Stimulated activated CD4-positive, alpha-beta T cell treated with anti-CD3 and anti-CD28 coated beads, Interleukin-12 subunit alpha, Interleukin-12 subunit beta, amount 100 ng/mL, for 4 hours (primary cell): ENCODE measurements at places on chromosomes 16 and 17.
A peak's percentile ranks its signal among the peaks of the same experiment; 100 is the strongest.

- DNase-seq: peak; percentile 46
These were observed 527 bp downstream of the EIF5A start for GRCh38 chr17:7307686-7308624.

GRCh38 chr17:4004517-4005295 is 40.5 kb upstream of the ATP2A3 start:
- peak; percentile 56 for DNase-seq

DNA sequence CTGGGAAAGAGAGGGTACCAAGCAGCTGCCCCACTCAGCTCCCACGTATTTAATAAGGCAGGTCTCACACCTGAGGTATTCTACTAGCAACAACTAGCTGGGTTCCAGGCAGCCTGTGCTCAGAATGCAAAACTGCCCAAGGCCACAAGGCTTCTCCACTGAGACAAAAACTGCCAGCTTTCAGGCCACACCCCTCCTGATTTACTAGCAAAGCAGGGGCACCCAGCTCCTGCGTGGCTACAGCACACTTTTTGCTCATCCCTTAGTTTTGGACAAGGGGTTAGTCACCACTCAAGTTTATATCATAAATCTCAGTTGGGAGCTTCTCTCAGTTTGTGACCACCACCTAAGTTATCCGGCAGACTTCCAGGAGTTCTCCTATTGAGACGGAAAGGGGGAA is 494.6 kb downstream of the CDH11 start:
- DNase-seq: no peak

- no peak for DNase-seq
These were observed 54.4 kb upstream of the PABPN1L start for GRCh38 chr16:88920618-88921590.

DNA sequence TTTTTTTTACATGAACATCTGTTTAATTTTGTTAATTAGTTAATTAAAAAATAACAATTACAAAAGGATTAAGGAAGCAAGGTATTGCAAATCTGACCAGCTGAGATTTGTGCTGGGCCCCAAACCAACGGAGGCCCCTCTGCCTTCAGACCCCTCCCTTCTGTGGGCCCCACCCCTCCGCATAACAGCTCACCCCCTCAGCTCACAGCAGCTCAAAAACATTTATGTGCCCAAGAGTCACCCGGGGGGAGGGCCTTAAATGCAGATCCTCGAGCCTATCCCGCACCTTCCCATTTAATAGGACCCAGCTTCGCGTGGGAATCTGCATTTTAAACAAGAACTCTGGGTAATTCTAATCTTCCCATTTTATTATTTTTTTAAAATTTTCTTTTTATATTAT is 75.0 kb downstream of the MGAT5B start:
- no peak for DNase-seq

DNA sequence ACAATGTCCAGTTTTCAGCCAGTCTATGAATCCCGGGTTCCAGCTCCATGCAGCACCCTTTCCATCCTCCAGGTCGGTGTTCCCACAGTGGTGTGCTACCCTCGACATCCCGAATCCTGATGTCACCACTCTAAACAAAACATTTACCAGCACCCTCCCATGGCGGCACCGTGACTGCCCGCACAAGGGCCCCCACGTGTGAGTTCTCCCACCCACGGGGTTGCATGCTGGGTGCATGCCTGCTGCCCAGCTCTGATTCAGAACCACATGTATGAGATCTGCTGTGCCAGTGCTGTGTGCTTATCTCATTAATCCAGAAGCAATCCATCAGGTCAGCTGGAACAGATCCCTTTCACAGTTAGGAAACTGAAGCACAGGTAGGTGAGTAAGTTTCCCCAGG is 57.4 kb downstream of the C16orf78 start:
- no peak for DNase-seq
